Colonic mucosa (tissue), 4 donors: ENCODE measurements at places on chromosomes 6 and 20.

DNA sequence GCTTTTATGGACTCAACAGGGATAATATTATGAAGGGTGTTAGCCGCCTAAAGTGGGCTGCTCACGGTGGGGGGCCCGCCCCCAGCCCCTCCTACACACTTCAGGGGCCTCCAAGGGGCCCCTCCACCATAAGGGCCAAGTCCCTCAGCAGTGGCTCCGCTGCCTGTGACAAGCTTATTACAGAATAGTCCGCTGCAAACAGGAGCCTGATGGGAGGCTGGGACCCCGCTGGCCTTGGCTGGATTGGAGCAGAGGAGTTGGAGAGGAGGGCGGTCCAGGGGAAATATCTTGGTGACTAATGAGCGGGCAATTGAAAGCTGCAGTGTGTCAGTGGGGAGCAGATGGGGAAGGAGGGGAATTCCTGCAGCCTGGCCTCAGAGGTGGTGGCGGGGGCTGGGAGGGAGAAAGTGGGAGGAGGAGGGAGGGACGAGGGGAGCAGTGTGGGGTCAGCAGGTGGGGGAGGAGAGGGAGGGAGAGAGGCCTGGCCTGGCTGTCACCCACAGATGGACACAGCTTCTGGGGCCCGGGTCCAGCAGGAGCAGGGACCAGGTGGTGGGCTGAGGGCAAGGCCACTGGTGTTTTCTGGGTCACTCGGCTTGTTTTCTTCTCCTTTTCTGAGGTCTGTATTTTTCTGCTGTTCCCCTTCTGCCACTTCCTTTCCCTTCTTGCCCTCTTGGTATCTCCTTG lies 57.6 kb upstream of the FOXP4 start:
- no peak overlapping the region for H3K27ac ChIP-seq
- no peaks in the 10 kb centered on the region for H3K4me1 ChIP-seq
- H3K36me3 ChIP-seq: no peaks in the 10 kb centered on the region
- H3K27me3 ChIP-seq: no peaks in the 10 kb centered on the region

DNA sequence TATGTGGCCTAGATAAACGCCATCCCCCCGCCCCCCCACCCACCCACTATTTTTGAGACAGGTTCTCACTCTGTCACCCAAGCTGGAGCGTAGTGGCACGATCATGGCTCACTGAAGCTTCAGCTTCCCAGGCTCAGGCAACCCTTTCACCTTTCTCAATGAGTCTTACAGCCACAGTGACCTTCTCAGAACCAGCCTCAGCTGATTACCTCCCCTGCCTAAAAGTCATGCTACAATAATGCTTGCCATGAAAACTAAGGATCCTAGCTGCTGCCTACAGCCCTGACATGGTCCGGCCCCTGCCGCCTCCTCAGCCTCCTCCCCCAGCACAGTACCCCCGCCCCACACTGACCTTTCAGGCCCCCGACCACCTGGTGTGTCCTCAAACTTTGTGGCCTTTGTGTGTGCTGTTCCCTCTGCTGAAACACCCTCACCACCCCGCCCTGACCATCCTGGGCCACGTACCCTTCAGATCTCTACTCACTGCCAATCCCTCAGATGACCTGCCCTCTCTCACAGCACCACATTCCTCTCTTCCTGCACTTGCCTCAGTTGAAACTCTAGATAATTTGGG lies 31.3 kb downstream of the PNPLA1 start:
- no peak overlapping the region for H3K27ac ChIP-seq
- H3K4me3 ChIP-seq: no peak overlapping the region
- DNase-seq: no peak
- no peaks in the 10 kb centered on the region for H3K36me3 ChIP-seq

DNA sequence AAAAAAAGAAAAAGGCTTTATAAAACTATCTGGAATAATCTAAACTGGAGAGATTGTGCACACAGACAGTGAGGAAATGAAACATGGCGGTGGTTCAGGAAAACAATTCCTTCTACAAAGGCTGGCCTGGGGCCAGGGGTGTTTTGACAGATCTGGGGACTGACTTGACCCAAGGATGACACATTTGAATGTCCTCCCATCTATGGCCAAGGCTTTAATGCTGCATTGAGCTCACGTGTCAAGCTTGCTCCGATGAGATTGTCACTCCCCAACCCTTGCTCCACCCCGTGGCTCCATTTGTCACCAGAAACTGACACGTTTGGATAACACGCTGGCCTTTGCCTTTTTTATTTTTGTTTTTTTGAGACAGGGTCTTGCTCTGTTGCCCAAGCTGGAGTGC lies 156.1 kb downstream of the ZFP64 start:
- no peaks in the 10 kb centered on the region for H3K36me3 ChIP-seq
- no peak for DNase-seq
- peaks cover 4% of the 10 kb centered on the region for H3K4me1 ChIP-seq

- no peak overlapping the region for H3K4me3 ChIP-seq
- no peak overlapping the region for H3K27ac ChIP-seq
- no peaks in the 10 kb centered on the region for H3K36me3 ChIP-seq
- no peaks in the 10 kb centered on the region for H3K4me1 ChIP-seq
- H3K27me3 ChIP-seq: no peaks in the 10 kb centered on the region
Observed at GRCh38 chr20:15674253-15675060, 898.8 kb downstream of the KIF16B start.

DNA sequence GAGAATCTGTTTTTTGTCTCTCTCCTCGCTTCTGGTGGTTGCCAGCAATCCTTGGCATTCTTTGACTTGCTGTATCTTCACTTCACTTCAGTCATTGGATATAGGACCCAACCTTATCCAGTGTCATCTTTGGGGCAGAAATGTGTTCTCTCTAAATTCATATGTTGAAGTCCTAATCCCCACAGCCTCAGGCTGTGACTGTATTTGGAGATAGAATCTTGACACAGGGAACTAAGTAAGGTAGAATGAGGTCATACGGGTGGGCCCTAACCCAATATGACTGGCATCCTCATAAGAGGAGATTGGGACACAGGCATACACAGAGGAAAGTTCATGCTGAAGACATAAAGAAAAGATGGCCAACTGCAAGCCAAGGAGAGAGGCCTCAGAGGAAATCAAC lies 51.9 kb upstream of the TPD52L1 start:
- H3K4me1 ChIP-seq: no peaks in the 10 kb centered on the region
- no peak overlapping the region for H3K27ac ChIP-seq
- H3K36me3 ChIP-seq: no peaks in the 10 kb centered on the region
- H3K4me3 ChIP-seq: no peak overlapping the region
- H3K27me3 ChIP-seq: no peaks in the 10 kb centered on the region

GRCh38 chr6:106360989-106361430 lies 493 bp downstream of the CRYBG1 start:
- H3K4me1 ChIP-seq: no peaks in the 10 kb centered on the region
- H3K27me3 ChIP-seq: no peaks in the 10 kb centered on the region
- no peaks in the 10 kb centered on the region for H3K36me3 ChIP-seq
- DNase-seq: peak; percentile 41
- no peak overlapping the region for H3K27ac ChIP-seq

GRCh38 chr6:99064834-99065233 lies 117.1 kb upstream of the FBXL4 start:
- H3K27ac ChIP-seq: no peak overlapping the region
- no peak for DNase-seq
- no peaks in the 10 kb centered on the region for H3K36me3 ChIP-seq
- H3K4me1 ChIP-seq: no peaks in the 10 kb centered on the region
- no peaks in the 10 kb centered on the region for H3K27me3 ChIP-seq

- no peak for DNase-seq
- no peaks in the 10 kb centered on the region for H3K4me1 ChIP-seq
- no peak overlapping the region for H3K4me3 ChIP-seq
- H3K36me3 ChIP-seq: peaks cover 25% of the 10 kb centered on the region
Observed at GRCh38 chr6:131602781-131603312, 25.2 kb downstream of the MED23 start.

DNA sequence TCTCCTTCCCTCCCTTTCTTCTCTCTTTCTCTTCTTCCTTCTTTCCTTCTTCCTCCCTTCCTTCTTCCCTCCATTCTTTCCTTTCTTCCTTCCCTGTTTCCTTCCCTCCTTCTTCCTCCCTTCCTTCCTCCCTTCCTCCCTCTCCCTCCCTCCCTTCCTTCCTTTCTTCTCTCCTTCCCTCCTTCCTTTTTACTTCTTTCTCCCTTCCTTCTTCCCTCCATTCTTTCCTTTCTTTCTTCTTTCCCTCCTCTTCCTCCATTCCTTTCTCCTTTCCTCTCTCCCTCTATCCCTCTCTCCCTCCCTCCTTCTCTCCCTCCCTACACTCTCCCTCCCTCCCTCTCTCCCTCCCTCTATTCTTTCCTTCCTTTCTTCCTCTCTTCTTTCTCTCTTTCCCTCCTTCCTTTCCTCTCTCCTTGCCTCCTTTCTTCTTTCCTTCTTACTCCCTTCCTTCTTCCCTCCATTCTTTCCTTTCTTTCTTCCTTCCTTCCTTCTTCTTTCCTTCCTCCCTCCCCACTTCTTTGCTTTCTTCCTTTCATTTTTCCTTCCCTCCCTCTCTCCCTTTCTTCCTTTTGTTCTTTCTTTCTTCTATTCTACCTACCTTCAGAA lies 200.4 kb upstream of the SSTR4 start:
- H3K4me1 ChIP-seq: no peaks in the 10 kb centered on the region
- H3K36me3 ChIP-seq: no peaks in the 10 kb centered on the region
- H3K4me3 ChIP-seq: no peak overlapping the region

- H3K36me3 ChIP-seq: no peaks in the 10 kb centered on the region
- no peaks in the 10 kb centered on the region for H3K27me3 ChIP-seq
- H3K4me1 ChIP-seq: no peaks in the 10 kb centered on the region
- no peak for DNase-seq
- H3K27ac ChIP-seq: no peak overlapping the region
Observed at GRCh38 chr20:32945710-32946221, 58.5 kb downstream of the SUN5 start.

- H3K4me3 ChIP-seq: no peak overlapping the region
- no peaks in the 10 kb centered on the region for H3K4me1 ChIP-seq
- no peaks in the 10 kb centered on the region for H3K27me3 ChIP-seq
- no peak for DNase-seq
Observed at GRCh38 chr6:24054388-24054787, 71.6 kb upstream of the NRSN1 start.

- H3K27ac ChIP-seq: no peak overlapping the region
- no peak for DNase-seq
- H3K27me3 ChIP-seq: no peaks in the 10 kb centered on the region
- H3K4me3 ChIP-seq: no peak overlapping the region
- H3K36me3 ChIP-seq: no peaks in the 10 kb centered on the region
- no peaks in the 10 kb centered on the region for H3K4me1 ChIP-seq
Observed at GRCh38 chr6:53151676-53152075, 3.0 kb upstream of the GCM1 start.

- no peaks in the 10 kb centered on the region for H3K4me1 ChIP-seq
- H3K4me3 ChIP-seq: no peak overlapping the region
- H3K27ac ChIP-seq: no peak overlapping the region
- no peak for DNase-seq
- H3K27me3 ChIP-seq: no peaks in the 10 kb centered on the region
Observed at GRCh38 chr20:33570743-33571142, 80.8 kb downstream of the CBFA2T2 start.
